ENCODE measurements at places on chromosomes 4 and X. TPM values are rescaled to one million over a fixed set of nuclear protein-coding genes. Genes with fewer than 3 reads are reported as not detected.

- no peak for DNase-seq
Measured at GRCh38 chr4:145563293-145563985, 55.7 kb upstream of the MMAA start.

DNA sequence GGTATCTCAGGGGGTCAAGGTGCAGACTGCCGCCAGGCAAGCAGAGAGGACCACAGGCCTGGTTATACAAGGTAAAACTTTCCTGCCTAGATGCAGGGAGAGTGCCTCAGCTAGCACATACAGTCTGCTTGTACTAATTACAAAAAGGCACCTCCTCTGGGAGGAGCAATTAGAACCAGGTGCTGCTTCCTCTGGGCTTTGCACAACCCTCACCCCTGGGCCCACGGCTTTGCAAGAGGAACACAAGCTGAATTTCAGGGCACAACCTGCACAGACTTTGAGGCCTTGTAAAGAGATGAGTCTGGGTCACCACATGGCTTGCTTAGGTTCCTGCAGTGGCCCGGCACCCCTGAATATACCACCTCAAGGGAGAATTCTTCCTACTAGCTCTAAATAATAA is 9.2 kb upstream of the CITED1 start:
- DNase-seq = no peak

- DNase-seq = no peak
Measured at GRCh38 chr4:89534356-89534755, 226.8 kb upstream of the GPRIN3 start.

DNA sequence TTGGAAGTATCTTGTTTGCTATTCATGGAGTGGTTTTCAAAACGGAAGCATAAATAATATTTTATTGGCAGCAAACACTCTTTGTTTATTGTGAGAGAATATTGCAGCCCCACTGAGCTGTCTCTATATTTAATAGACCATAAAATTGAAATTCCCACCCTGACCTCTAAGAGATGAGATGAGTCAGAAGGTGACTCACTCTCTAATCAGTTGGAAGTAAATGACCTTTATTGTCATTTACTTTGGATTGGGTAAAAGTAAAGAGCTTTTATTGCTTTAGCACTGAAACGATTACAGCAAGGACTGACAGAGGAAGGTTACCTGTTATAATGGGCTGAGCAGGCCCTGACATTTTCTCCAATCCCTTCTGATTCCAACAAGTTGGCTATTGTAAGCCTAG is 55.0 kb downstream of the SYTL5 start:
- DNase-seq = peak; percentile 74

DRP2 gene
- 7.2 TPM for total RNA-seq

- DNase-seq = no peak
Measured at GRCh38 chr4:76035141-76035540, 729 bp downstream of the CXCL11 start.

SPANXC gene
- 7.5 TPM for total RNA-seq

DNA sequence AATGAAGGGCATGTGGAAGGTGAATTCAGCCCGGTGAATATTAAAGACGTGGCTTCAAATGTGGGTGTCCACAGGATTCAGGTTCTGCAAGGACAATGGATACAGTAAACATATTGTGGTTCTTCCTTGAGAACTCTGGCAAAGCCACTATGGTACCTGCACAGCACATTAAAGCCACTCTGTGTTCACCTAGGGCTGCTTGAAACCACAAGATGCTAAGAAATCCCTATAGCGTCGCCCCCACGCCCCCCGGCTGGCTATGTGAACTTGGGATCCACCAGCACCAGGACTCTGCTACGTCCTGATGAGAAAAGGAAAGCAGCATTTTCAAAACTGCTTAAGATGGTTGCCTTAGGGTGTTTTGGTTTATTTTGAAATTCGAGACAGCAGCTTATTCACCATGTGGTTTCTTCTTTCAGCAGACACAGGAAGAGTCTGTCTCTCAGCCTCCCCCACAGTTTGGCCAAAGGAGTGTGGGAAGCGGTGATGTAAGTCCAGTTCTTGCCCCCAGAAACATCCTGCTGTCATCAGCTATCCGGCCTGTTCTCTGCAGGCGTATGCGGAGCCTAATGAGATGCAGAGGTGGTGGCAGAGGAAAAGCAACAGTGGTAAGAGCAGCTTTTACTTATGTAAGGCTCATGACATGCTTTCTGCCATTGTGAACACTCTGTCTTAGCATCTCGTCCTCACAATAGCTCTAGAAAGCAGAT is 111.5 kb downstream of the AFAP1 start:
- peak; percentile 97 for DNase-seq

PSMD10 gene
- total RNA-seq = 49.3 TPM

DNA sequence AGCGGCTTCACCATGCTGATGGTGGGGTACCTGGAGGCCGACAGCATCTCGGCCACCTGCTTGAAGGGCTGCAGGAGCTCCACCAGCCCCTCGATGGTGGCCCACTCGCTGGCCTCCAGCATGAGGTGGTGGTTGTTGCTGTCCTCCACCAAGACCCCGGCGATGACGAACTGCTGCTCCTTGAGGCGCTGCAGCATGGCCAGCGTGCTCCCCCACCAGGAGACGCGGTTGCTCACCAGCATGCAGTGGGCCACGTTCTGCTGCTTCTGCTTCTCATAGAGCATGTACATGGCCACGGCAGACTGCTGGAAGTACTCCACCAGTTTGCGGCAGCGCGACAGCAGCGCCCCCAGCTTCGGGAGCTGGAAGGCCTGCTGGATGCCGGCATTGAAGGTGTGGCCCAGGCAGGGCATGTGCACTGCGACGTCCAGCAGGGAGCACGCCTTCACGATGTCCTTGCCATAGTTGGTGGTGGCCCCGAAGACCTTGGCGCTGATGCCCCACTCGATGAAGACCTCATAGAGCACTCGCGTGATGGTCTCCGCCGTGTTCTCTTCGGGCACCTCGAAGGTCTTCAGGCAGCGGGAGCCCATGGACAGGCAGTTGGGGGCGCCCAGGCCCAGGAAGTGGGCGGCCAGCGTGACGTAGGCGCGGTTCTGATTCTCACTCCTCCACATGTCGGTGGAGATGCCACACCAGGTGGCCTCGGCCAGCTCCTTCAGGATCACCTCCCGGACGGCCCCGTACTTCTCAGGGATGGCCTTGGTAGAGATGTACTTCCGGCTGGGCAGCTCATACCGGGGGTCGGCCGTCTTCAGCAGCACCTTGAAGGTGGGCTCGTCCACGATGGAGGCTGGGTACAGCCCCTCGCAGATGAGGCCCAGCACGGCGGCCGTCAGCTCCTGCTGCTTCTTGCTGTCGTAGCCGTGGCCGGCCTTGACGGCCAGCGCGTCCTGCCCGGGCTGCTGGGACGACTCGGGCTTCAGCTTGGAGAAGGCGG is 11.0 kb downstream of the DHRSX start:
- DNase-seq = no peak

DNA sequence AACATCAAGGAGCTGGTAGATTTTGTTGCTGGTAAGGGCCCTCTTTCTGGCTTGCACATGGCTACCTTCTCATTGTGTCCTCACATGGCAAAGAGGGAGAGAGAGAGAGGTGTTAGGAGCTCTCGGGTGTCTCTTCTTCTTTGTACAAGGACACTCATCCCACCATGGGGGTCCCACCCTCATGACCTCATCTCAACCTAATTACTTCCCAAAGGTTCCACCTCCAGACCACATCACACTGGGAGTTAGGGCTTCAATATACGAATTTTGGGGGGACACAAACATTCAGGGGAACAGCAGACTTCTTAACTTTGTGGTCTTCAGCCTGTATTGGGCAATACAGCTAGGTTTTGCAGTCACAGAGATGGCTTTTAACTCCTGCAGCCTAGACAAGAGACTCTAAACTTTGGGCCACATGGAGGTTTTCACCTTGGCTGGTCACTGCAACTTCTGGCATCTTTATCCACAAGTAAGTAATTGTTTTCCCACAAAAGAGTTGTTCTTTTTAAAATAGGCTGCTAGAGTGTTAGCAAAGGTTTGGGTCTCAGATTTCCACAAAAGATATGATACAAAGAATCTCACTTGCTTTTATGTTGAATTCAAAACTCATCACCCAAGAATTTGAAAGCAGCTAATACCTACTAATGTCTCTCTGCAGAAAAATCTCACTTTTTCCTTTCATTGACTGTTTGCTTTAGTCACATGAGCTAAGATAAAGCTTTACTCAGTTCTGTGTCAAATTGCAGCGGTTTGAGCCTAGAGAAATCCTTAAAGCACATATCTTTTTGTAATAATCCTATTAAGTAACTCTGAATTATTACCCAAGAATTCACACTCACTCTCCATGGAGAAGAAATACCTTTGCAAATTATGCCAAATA is 39.6 kb upstream of the BBS12 start:
- DNase-seq = peak; percentile 33

DNA sequence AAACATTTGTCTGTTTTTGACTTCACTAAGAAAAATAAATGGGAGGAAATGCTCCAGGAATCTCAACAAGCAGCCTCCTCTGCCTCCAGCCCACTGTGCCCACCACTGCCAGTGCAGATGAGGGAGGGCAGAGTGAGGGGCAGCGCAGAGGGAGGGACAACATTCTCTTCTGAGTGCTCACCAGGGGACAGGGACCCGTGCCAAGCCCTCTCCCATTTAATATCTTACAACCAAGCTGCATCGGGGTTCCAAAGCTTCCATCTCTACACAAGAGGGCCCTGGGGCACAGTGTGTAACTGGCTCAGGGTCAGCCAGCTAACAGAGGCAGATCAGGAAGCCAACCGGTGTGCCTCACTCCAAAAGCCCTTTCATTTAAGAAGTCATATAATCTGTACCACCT is 120.4 kb downstream of the NSUN7 start:
- DNase-seq = no peak

- DNase-seq = no peak
Measured at GRCh38 chr4:88158038-88158488, 376 bp downstream of the ABCG2 start.

CPE gene
- total RNA-seq = 9.3 TPM

PCYT1B gene
- total RNA-seq = not detected

- DNase-seq = no peak
Measured at GRCh38 chrX:150696331-150696730, 3.1 kb downstream of the MTMR1 start.

- DNase-seq = no peak
Measured at GRCh38 chr4:53614591-53614990, 23.3 kb upstream of the LNX1 start.

GRCh38 chr4:76965866-76966579 is 16.5 kb downstream of the SEPTIN11 start:
- DNase-seq = no peak

MFAP3L gene
- 18.2 TPM for total RNA-seq

DNA sequence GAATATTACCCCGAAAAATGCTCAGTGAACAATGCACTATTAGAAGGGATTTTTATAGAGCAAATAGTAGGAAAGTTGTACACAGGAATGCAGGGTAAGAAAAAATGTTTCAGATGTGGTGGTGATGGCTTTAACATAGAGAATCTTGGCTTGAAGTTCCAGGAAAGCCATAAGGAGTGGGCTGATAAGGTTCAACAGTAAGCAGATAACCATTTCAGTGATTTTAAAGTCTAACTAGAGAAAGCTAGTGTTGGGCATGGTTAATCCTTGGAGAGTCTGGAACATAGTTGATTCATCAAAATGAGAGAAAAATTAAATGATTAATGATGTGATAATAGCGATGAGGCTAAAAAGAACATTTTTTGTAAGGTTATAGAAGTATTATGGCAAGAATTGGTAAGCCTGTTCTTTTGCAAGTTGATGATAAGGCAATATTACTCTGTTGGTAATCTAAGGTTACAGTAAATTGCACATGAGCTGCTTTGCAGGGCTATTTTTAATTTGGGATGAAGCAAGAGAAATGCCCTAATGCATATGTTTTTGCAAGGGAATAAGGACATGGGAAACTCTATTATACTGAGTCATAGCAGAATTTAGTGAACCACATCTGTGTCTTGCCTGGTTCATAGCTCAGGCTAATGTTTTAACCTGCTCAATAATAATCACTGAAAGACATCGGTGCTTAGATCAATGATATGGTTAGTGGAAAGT is 44.3 kb downstream of the GALNTL6 start:
- no peak for DNase-seq

GRCh38 chr4:186904101-186904500 is 180.4 kb upstream of the FAT1 start:
- peak; percentile 55 for DNase-seq

PASD1 gene
- 65.8 TPM for total RNA-seq

- no peak for DNase-seq
Measured at GRCh38 chr4:133156096-133156495, 7.0 kb downstream of the PCDH10 start.

CENPE gene
- total RNA-seq = 24.4 TPM

TMPRSS11B gene
- total RNA-seq = not detected

TMEM154 gene
- total RNA-seq = 16.3 TPM

- DNase-seq = peak; percentile 83
Measured at GRCh38 chr4:176794151-176794550, 1.4 kb upstream of the VEGFC start.

GRCh38 chrX:128599632-128600031 is 547.4 kb upstream of the ACTRT1 start:
- DNase-seq = no peak

DNA sequence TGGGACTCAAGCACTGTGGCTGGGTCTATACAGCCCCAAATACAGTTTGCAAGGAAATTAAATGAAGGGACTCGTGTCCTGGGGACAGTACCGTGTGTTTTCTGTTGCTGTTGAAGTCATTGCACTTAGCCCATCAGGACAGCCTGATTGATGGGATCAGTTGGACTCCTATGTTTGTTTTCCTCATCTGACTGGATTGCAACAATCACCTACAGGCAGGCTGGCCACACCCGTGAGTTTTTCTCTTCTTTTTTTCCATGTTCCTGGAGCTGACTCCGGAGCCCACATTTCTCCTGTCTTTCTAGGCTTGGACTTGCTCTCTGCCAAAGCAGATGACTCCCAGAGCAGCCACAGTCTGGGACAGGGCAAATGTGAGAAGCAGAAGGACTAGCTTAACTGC is 38.1 kb downstream of the RTL9 start:
- DNase-seq = no peak

DIPK2B gene
- total RNA-seq = 0.10 TPM

C1QTNF7 gene
- total RNA-seq = not detected

GRCh38 chrX:55908661-55909212 is 191.2 kb downstream of the RRAGB start:
- peak; percentile 7 for DNase-seq

GRCh38 chr4:41327770-41328169 is 71.0 kb downstream of the UCHL1 start:
- no peak for DNase-seq

GRCh38 chrX:110310896-110311295 is 7.0 kb downstream of the AMMECR1 start:
- DNase-seq = no peak

DNA sequence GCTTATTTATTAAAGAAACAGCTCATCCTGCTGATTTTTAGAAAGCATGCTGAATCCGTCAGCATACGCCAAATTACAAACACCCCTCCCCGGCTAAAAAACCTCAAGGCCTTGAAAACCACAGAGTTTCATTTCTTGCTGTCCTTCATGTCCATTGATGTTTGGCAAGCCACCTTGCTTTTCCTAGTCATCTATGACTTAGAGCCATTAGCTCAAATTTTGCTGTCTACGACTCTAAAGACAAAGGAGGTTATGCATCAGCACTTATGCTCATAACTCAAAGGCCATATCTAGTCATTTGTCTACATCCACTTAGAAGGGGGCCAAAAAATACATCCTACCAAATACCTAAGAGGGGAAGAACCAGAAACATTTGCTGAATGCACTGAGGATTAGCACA is 925.1 kb downstream of the PCDH7 start:
- DNase-seq = no peak

- no peak for DNase-seq
Measured at GRCh38 chr4:82223715-82224114, 150.1 kb downstream of the HNRNPD start.

GRIA3 gene
- not detected for total RNA-seq

ALAS2 gene
- not detected for total RNA-seq

CHM gene
- total RNA-seq = 13.5 TPM

- DNase-seq = no peak
Measured at GRCh38 chr4:91914176-91914804, 389.5 kb upstream of the GRID2 start.

- peak; percentile 47 for DNase-seq
Measured at GRCh38 chr4:170243662-170244288, 154.0 kb upstream of the AADAT start.
